ENCODE measurements at places on chromosomes 7 and 10. TPM values are rescaled to one million over a fixed set of nuclear protein-coding genes. Genes with fewer than 3 reads are reported as not detected.

Gene EPO
- total RNA-seq, result not detected

- H3K4me1 ChIP-seq, result peaks cover 14% of the 10 kb centered on the region
- H3K4me3 ChIP-seq, result peak overlapping the region; percentile 86
- H3K27me3 ChIP-seq, result no peaks in the 10 kb centered on the region
- no peaks in the 10 kb centered on the region for H3K36me3 ChIP-seq
- H3K27ac ChIP-seq, result peak overlapping the region; percentile 75
These were observed 453 bp downstream of the URGCP start for GRCh38 chr7:43905956-43906330.

- no peak overlapping the region for H3K4me3 ChIP-seq
- peaks cover 3% of the 10 kb centered on the region for H3K36me3 ChIP-seq
- no peak overlapping the region for H3K27ac ChIP-seq
- peaks cover 23% of the 10 kb centered on the region for H3K4me1 ChIP-seq
- no peak for DNase-seq
- no peaks in the 10 kb centered on the region for H3K27me3 ChIP-seq
These were observed 92.2 kb downstream of the GRK5 start for GRCh38 chr10:119299531-119299930.

GRCh38 chr7:157464111-157464970 lies 127.5 kb downstream of the DNAJB6 start:
- no peak overlapping the region for H3K4me3 ChIP-seq
- no peaks in the 10 kb centered on the region for H3K4me1 ChIP-seq
- no peak overlapping the region for H3K27ac ChIP-seq
- DNase-seq, result no peak

DNA sequence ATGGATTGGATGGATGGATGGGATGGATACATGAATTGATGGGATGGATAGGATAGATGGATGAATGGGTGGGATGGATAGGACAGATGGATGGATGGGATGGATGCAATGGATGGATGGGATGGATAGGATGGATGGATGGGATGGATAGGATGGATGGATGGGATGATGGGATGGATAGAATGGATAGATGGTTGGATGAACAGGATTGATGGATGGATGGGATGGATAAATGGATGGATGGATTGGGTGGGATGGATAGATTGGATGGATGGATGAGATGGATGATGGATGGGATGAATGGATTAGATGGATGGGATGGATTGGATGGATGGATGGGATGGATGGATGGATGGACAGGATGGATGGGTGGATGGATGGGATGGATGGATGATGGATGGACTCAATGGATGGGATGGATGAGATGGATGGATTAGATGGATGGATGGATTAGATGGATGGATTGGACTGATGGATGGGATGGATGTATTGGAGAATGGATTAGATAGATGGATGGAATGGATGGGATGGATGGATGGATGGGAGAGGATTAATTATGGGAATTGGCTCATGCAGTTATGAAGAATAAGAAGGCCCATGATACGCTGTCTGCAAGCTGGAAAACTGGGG lies 136.4 kb downstream of the ADAM12 start:
- no peaks in the 10 kb centered on the region for H3K27me3 ChIP-seq
- H3K36me3 ChIP-seq, result no peaks in the 10 kb centered on the region
- H3K4me3 ChIP-seq, result no peak overlapping the region
- no peak for DNase-seq
- H3K4me1 ChIP-seq, result peaks cover 20% of the 10 kb centered on the region
- no peak overlapping the region for H3K27ac ChIP-seq

DNA sequence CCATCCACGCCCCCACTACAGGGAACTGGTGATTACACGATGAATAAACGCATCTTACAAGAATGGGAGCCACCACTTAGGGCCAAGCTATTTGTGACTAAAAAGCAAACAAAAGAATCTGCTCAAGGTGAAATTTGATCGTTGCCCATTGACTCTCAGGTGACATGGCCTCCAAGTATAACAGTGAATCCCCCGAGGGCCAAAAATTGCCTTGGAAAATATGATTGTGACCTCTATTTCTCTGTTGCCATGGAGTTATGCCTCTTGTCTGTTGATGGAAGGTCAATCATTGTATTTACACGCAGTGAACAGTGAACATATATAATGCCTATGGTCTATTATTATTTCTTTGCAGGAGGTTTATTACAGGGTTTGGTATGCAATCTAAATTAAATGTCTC lies 282.3 kb downstream of the KLF6 start:
- no peaks in the 10 kb centered on the region for H3K27me3 ChIP-seq
- no peak overlapping the region for H3K4me3 ChIP-seq
- no peaks in the 10 kb centered on the region for H3K36me3 ChIP-seq
- DNase-seq, result no peak
- no peak overlapping the region for H3K27ac ChIP-seq
- peaks cover 10% of the 10 kb centered on the region for H3K4me1 ChIP-seq

DNA sequence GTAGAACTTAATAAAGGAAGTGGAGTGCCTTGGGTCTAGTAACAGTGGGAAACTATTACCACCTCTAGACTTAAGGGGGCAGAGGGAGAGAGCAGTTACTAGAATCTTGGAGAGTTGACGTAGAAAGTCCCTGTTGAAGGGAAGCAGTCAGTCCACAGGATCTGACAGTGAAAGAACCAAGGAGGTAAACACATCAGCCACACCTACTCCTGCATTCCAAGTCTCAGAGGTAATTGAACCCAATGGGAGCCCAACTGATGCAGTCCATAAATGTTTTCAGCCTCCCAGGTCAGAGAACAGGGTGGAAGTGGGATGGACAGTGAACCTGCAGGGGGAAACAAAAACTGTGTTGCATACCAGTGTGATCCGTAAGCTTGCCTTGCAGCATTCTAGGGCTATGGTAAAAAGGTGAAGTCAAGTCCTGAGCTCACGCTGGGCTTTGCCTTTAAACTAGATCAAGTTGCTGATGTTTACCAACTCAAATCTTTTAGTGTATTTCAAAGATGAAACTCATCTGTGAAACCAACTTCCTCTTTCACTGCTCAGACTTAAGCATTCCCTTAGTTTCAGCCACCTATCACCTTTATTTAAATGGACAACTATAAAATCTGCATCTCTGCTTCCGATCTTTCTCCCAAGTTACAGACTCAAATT lies 57.2 kb downstream of the SLC16A12 start:
- no peaks in the 10 kb centered on the region for H3K27me3 ChIP-seq
- peak overlapping the region; percentile 48 for H3K27ac ChIP-seq
- no peak overlapping the region for H3K4me3 ChIP-seq

DNA sequence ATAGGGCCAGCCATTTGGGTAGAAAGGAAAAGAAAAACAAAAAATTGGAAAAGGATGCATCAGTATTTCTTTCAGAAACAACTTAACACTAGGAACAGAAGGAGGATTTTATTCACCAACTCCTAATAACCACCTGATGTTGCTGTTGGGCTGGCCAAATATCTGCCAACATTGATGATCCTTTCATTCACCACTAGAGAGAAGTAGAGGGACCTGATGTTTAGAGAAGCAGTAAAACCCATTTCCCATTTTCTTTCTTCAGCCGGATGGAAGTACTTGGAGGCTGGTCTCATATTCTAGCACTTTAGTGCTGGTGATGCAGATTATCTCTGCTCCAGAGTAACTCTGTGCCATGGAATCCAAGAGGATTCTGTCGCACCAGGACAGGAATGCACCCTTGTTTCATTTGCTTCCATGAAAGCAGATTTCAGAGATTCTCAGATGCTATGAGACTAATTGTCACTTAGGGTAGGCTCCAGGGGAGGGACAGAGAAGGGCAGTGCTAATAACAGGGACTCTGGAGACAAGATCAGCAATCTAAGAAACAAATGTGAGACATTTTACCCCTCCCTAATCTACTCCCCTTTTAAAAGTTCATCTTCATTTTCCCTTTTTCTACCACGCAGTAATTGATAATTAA lies 3.1 kb downstream of the KLLN start:
- peak overlapping the region; percentile 97 for H3K27ac ChIP-seq
- H3K4me1 ChIP-seq, result peaks cover 17% of the 10 kb centered on the region
- H3K36me3 ChIP-seq, result no peaks in the 10 kb centered on the region
- no peaks in the 10 kb centered on the region for H3K27me3 ChIP-seq

- H3K4me1 ChIP-seq, result peaks cover 22% of the 10 kb centered on the region
- H3K4me3 ChIP-seq, result no peak overlapping the region
- no peak for DNase-seq
- H3K27ac ChIP-seq, result no peak overlapping the region
- no peaks in the 10 kb centered on the region for H3K36me3 ChIP-seq
These were observed 28.2 kb downstream of the PPIF start for GRCh38 chr10:79375321-79376077.

- H3K4me1 ChIP-seq, result peaks cover 10% of the 10 kb centered on the region
These were observed 4.0 kb upstream of the SPOCK2 start for GRCh38 chr10:72092171-72092924.

GRCh38 chr7:22425361-22425760 lies 68.4 kb upstream of the RAPGEF5 start:
- peak overlapping the region; percentile 16 for H3K27ac ChIP-seq
- H3K27me3 ChIP-seq, result no peaks in the 10 kb centered on the region
- H3K4me1 ChIP-seq, result peaks cover 3% of the 10 kb centered on the region
- no peak overlapping the region for H3K4me3 ChIP-seq
